ENCODE measurements at places on chromosomes 1 and 21.

DNA sequence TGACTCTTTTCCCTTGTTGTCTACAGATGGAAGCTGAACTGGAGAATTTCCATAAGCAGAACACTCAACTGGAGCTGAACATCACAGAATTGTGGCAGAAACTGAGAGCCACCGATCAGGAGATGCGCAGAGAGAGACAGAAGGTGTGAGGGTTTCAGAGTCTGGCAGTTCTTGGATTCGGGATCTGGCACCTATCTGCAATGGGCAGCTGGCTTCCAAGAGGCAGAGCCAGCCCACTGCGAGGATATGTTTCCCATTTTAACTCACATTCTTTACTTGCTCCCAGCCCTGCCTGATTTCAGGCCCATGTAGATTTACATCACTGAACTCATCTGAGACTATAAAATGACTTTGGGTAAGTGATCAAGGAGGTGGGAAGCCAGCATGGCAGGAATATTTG is 37.3 kb upstream of the TMEM125 start:
- no peaks in the 10 kb centered on the region for H3K36me3 ChIP-seq
- H3K27ac ChIP-seq, result peak overlapping the region; percentile 54
- peaks cover 26% of the 10 kb centered on the region for H3K4me1 ChIP-seq
- no peak overlapping the region for H3K4me3 ChIP-seq
- no peak for DNase-seq

DNA sequence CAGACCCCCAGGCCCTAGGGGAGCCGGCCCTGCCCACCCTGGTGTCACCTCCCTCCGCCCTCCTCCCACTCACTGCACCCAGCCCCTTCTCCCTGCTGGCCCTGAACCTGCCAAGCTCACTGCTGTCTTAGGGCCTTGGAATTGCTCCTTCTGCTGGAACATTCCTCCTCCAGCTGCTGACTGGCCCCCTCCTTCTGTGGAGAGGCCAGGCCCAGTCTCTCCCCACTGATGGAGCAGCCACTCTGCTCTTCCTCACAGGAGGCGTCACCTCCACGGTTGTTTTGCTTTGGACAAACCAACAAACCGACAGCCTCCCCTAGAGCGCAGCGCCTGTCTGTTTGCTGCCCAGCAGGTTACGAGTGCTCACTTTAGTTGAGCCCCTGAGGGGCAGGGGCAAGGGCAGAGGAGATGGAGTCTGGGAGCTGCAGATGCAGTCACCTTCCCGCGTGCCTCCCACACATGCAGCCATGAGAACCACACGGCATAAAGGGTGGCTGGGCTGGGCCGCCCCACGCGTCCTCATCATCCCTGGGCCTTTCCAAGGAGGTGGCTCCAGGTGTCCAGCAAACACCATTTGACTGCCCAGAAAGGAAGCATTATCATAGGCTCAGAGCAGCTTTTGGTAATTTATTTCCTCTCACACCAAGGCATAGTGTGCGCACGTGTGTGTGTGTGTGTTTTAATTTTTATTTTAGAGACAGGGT is 9.4 kb downstream of the OXCT2 start:
- no peaks in the 10 kb centered on the region for H3K4me1 ChIP-seq
- no peak overlapping the region for H3K4me3 ChIP-seq
- no peaks in the 10 kb centered on the region for H3K36me3 ChIP-seq
- DNase-seq, result no peak
- H3K27me3 ChIP-seq, result no peaks in the 10 kb centered on the region

- no peaks in the 10 kb centered on the region for H3K27me3 ChIP-seq
- peaks cover 39% of the 10 kb centered on the region for H3K4me1 ChIP-seq
- H3K27ac ChIP-seq, result no peak overlapping the region
- no peaks in the 10 kb centered on the region for H3K36me3 ChIP-seq
- H3K4me3 ChIP-seq, result no peak overlapping the region
Measured at GRCh38 chr1:64516803-64517568, 47.1 kb downstream of the CACHD1 start.

GRCh38 chr1:3787745-3788605 is 8.3 kb downstream of the LRRC47 start:
- DNase-seq, result no peak
- no peak overlapping the region for H3K27ac ChIP-seq
- H3K27me3 ChIP-seq, result no peaks in the 10 kb centered on the region

DNA sequence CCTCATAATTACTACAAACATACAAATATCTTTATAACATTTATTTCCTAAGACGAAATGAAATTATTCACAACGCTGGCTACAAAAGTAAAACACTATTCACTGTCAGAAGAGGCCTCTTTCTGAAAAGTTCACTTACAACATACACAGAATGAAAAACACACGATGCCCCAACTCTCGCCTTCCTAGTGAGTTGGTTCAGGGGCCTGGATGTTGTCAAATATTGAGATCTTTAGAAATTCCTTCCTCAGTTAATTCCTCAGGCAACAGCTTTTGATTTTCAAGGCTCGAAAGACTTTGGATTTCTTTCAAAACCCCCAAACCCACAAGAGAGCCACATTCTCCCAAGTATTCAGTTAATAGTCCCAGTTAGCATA is 14.2 kb upstream of the KCNE1 start:
- H3K4me1 ChIP-seq, result peaks cover 13% of the 10 kb centered on the region
- H3K27ac ChIP-seq, result peak overlapping the region; percentile 93
- no peak for DNase-seq
- H3K36me3 ChIP-seq, result peaks cover 17% of the 10 kb centered on the region
- H3K27me3 ChIP-seq, result no peaks in the 10 kb centered on the region

DNA sequence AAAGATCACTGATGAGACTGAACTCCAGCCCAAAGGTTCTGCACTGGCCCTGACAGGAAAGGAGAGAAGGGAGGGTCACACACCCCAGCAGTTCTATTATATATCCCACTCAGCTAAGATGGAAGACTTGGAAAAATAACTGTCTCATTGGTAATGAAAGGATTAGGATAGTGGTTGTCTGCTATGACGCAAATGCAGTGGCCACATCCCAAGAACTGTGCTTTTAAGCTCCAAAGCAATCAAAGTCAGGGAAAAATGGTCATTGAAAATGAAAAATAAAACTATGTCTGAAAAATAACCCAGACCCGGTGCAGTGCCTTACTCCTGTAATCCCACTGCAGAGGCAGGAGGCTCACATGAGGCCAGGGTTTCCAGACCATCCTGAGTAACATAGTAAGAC is 31.0 kb downstream of the PSMG1 start:
- no peak overlapping the region for H3K27ac ChIP-seq
- no peak overlapping the region for H3K4me3 ChIP-seq
- no peaks in the 10 kb centered on the region for H3K27me3 ChIP-seq
- no peak for DNase-seq

- H3K27me3 ChIP-seq, result no peaks in the 10 kb centered on the region
- peak; percentile 16 for DNase-seq
- no peaks in the 10 kb centered on the region for H3K4me1 ChIP-seq
- no peak overlapping the region for H3K27ac ChIP-seq
Measured at GRCh38 chr1:231806623-231807495, 180.3 kb downstream of the DISC1 start.

DNA sequence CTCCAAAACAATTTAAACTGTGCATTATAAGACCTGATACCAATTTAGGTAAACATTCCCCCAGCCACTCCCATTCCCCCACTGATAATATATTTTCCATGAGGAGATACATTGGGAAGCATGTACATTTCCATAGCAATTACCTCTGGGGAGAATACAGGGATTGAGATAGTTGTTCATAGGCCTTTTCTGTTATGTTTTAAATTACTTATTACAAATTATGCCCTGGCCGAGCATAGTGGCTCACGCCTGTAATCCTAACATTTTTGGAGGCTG is 4.4 kb downstream of the ASAP3 start:
- DNase-seq, result no peak
- no peaks in the 10 kb centered on the region for H3K36me3 ChIP-seq
- H3K4me1 ChIP-seq, result peaks cover 69% of the 10 kb centered on the region
- H3K4me3 ChIP-seq, result no peak overlapping the region
- H3K27me3 ChIP-seq, result no peaks in the 10 kb centered on the region

DNA sequence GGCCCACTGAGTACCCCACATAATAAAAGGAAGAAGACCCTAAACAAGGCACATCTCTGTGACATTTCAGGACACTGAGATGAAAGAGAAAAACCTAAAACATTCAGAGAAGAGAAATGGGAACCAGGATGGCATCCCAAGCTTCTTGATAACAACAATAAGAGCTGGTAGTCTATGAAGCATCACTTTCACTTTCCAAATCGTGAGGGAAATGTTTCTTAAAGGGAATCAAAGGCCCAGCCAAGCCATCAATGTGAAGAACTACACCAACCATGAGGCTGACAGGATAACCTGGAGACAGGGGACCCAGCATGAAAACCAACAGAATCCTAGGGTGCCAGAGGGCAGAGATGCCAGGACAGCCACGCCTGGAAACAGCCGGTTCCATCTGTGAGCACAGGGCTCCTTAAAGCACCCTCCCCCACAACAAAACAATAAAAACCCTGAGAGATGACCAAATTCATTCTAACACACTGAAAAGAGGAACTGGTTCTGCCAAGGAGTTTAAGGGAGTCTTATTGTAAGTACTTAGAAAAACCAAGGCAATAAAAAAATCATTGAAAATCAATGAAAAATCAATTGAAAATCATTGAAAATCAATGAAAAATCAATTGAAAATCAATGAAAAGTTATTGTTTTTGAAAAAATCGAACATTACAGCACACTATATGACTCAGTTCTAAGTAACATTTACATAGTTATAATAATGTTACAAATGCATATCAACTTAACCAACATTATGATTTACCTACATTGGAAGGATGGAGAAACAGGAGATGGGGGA is 141.5 kb upstream of the ERG start:
- no peaks in the 10 kb centered on the region for H3K36me3 ChIP-seq
- H3K4me3 ChIP-seq, result no peak overlapping the region
- H3K27ac ChIP-seq, result no peak overlapping the region
- no peaks in the 10 kb centered on the region for H3K4me1 ChIP-seq
- H3K27me3 ChIP-seq, result no peaks in the 10 kb centered on the region

DNA sequence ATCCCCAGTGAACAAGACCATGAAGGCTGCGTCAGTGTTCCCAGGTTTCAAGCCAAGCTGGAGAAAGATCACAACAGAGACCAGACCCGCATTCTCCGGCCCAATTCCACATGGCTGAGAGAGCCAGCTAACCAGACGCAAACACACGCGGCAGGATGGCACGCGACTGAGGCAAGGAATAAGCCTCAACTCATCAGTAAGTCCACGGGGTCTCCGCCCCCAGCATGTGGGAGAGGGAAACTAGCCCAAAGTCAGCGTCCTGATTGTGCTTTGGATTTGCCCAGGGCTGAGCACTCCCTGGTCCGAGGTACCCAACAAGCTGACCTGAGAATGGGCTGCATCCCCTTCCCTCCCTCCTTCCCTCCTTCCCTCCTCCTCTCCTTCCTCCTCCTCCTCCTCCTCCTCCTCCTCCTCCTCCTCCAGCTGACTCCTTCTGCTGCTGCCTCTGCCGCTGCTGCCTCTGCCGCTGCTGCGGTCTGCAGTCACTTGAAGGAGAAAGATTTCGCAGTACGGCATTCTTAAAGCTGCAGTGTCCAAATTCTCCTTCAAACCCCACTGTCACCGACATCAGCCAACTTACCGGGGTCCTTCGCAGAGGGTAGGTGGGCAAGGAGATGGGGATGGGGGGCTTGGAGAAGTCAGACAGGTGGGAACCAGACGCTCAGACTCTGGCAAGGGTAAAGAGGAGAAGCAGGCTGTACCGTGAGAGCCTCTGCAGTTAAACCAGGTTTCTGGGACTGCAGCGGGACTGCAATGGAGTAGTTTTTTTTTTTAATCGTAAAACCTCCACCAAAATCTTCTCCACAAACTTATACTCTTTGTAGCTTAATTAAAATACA is 33.0 kb upstream of the H6PD start:
- peak overlapping the region; percentile 4 for H3K27ac ChIP-seq
- peak overlapping the region; percentile 16 for H3K4me3 ChIP-seq
- no peaks in the 10 kb centered on the region for H3K36me3 ChIP-seq

DNA sequence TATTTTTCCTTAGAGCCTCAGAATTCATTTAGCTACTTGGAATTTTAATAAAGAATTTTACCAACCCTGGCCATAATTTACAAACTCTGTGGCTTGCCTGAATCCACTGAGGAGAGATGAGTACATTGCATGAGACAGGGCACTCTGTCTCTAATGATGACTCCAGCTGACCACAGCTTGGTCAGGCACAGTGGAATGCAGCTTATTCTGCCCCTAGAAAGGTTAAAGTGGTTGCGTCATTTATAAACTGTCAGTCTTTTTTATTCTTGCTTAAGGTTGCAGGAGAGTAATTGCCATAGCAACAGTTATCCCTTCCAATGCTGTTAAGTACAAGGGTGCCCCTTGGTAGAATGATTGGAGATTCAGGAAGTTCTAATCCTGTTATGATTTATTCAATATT is 28.3 kb downstream of the PDE4B start:
- no peaks in the 10 kb centered on the region for H3K27me3 ChIP-seq
- H3K4me1 ChIP-seq, result no peaks in the 10 kb centered on the region
- no peak overlapping the region for H3K27ac ChIP-seq
- H3K4me3 ChIP-seq, result no peak overlapping the region

DNA sequence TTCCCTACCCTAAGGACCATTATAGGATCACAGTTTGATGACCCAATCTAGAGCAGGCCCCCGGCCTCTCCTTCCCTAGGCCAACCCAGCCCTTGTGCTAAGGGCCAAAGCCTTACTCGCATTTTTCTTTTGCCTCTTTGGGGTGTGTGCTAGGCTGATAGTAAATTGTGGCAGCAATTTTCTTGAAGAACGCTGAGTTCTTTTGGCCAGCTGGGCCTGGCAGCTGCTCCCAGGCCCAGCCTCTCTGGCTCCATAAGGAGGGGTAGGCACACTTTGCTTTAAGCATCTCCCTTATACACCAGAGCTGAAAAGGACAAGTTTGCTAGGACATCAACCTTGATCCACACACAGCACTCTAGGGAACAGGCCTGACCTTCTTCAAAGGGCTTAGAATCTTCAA is 4.2 kb downstream of the OLFML2B start:
- H3K36me3 ChIP-seq, result no peaks in the 10 kb centered on the region
- H3K27ac ChIP-seq, result peak overlapping the region; percentile 83
- H3K27me3 ChIP-seq, result no peaks in the 10 kb centered on the region
- DNase-seq, result no peak
- H3K4me3 ChIP-seq, result no peak overlapping the region

GRCh38 chr1:203627398-203627797 is 766 bp downstream of the ATP2B4 start:
- peak overlapping the region; percentile 62 for H3K4me3 ChIP-seq
- H3K4me1 ChIP-seq, result peaks cover 23% of the 10 kb centered on the region
- no peaks in the 10 kb centered on the region for H3K36me3 ChIP-seq
- no peaks in the 10 kb centered on the region for H3K27me3 ChIP-seq
- DNase-seq, result no peak
